ENCODE measurements at places on chromosomes 11 and 22.

DNA sequence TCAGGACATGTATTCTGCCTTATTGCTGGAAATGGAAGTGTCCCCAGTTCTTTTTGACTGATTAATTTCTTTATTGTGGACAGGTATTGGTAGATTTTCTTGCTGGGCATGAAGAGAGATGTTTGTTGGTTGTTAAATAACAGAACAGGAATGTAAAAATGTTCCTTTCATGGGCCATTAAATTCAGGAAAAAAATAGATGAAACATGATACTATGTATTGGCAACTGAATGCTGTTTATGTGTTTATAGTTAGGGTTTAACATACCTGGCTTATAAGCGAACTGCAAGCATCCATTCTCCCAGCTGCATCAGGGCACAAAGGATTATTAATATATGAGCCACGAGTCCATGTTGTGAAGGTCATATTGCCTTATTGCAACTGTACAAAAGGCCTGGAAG is 368.5 kb downstream of the NELL1 start:
- DNase-seq, result no peak

DNA sequence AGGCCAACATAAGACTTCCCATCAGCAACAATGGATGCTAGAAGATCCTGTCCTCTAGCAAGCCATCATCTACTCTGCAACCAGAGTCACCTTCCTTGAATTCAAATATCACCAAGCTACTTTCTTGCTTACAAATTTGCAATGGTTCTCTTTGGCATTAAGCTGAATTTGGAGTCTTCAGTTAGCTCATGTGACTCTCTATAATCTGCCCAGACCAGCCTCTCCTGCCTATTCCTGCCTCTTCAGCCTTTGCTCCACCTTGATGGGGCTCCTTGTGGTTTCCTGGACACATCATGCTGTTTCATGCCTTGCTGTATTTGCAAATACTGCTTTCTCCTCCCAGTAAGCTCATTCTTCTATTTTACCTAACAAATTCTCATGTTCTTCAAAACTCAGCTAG is 82.3 kb downstream of the RASSF10 start:
- no peak for DNase-seq

DNA sequence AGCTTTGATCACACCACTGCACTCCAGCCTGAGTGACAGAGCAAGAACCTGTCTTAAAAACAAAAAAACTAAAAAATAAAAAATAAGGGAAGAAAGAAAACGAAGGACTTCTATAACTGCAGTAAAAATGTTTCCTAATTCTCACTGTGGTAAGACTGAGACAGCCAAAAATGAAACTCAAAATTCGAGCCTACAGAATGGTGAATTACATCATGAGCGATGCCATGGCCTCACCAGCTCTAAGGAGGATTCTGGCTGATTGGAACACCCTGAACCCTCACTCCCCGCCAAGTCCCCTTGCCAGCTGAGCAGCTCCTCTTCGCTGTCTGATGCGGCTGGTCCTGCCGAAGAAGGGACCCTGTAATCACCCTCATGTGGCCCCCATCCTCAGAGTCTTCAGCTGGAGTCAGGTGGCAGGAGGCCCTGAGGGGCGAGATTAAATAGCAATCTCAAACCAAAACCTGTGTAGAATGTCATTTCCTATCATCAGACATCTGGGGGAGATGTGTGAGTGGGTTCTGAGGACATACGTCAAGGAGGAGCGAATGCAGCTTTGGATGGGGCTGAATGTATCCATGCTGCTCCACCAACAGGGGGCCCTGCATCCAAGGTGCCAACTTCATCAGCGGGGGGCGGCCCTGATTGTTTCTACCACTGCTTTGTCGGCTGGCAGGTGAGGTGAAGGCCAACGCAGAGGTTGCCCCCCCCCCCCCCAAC is 29.2 kb downstream of the PDGFB start:
- DNase-seq, result no peak

DNA sequence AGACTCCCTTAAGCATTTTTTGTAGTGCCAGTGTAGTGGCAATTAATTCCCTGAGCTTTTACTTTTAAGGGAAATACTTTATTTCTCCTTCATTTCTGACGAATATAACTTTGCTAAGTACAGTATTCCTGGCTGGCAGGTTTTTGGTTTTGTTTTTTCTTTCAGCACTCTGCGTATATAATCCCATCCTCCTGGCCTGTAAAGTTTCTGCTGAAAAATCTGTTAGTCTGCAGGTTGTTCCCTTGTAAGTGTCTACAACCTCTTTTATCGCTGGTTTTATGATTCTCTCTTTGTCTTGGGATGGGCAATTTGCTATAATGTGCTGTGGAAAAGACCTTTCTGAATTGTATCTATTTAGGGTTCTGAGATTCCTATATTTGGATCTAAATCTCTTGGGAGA is 56.0 kb downstream of the KCNQ1OT1 start:
- DNase-seq, result no peak

DNA sequence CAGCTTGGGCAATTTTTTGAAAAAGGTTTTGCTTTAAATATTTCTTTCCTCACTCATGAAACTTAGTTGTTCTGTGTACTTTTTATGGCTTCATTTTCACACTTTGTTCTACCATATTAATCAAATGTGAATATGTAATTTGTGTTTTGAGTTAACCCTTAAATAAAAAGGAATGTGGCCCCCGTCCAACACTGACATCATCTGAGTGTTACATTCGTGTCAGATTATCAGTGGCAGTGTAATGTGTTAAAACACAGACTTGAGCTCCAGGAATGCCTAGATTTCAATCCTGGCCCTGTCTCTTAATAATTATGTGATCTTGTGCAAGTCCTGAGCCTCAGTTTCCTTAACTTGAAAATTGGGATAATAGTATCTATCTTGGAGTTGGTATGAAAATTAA is 5.6 kb downstream of the RTN3 start:
- no peak for DNase-seq

DNA sequence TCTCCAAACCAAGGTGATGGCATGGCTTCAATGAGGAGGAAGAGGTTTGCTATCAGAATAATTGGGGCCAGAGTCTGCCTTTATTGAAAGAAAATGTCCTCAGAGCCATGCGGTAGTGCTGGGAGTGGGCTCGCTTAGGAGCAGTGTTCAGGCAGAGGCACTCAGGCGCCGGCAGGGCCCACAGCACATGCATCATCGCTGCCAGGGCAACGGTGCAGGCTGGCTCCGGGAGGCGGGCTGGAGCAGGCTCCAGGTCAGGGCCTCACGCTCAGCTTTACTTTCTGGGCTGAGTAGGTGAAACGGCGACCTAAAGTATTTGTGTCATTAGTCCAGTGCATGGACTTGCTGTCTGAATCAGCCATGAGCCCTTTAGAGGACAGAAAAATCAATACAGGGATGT is 169.9 kb upstream of the CCDC90B start:
- DNase-seq, result no peak

GRCh38 chr11:25515576-25515975 is 816.4 kb upstream of the ANO3 start:
- no peak for DNase-seq
